ENCODE measurements at places on chromosomes 5 and 9. TPM values are rescaled to one million over a fixed set of nuclear protein-coding genes. Genes with fewer than 3 reads are reported as not detected.

CD74 gene
- 137 TPM for total RNA-seq

SEC16A gene
- 90.4 TPM for total RNA-seq

DND1 gene
- 47.2 TPM for total RNA-seq

IL4 gene
- not detected for total RNA-seq

- DNase-seq: no peak
Observed at GRCh38 chr5:73093943-73094342, 26.4 kb upstream of the TMEM171 start.

DNA sequence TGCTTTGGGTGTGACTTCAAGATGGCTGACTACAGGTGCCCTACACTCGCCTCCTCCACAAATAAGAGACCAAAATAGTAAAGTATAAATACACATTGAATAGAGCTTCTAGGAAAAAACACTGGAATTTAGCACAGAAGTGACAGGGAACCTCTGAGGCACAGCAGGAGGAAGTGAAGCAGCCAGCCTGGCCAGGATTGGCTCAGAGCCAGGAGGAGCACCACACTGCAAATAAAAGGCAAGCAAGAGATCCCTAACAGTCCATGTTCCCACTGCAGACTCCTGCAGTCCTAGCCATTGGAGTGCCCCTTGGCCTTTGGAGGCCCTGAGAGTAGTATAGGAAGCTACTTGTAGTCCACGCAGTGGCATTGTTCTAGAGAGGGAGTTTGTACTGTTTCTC, 186.7 kb upstream of the TLX3 start:
- DNase-seq: no peak

- DNase-seq: no peak
Observed at GRCh38 chr5:11143456-11144267, 382.6 kb upstream of the DAP start.

- DNase-seq: no peak
Observed at GRCh38 chr5:124263680-124264491, 482.6 kb downstream of the ZNF608 start.

- DNase-seq: peak; percentile 32
Observed at GRCh38 chr9:128818839-128819715, 777 bp downstream of the ENDOG start.

- no peak for DNase-seq
Observed at GRCh38 chr5:174745590-174746103, 21.3 kb downstream of the MSX2 start.

DNA sequence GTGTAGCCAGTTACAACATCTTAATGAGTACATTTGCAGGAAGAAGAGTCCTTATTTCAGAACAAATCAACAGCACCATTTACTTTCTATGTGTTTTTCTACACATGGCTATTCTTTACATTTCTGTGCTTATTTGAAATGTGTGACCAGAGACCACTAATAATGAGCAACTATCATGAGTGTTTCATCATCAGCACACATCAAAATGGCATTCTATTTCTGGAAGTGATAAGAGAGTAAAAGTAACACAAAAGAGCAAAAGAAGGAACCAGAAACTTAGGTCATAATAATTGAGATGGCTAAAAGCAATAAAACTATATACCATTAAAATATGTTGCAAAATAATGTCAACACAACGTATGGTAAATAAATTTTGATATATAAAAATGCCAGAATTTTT, 159.7 kb downstream of the PBX3 start:
- no peak for DNase-seq

DNA sequence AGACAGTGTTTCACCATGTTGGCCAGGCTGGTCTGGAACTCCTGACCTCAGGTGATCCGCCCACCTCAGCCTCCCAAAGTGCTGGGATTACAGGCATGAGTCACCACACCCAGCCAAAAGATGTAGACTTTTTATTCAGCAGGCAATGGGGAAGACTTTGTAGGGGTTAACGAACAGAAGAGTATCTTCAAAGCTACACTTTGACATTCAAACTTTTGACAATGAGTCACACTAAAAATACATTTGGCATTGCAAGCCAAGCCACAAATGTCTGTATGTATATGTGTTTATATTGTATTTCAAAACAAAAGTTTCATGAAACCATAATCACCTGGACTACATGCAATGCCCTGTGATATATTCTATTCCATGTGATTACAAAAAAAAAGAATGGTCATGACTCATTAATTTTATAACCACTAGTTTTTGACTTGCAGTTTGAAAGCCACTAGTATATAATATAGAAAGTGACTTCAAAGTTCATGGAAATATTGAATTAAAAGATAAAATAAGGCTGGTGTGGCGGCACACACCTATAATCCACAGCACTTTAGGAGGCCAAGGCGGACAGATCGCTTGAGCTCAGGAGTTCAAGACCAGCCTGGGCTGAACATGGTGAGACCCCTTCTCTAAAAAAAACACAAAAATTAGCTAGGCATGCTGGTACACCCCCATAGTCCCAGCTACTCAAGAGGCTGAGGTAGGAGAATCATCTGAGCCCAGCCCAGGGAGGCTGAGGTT, 8.3 kb downstream of the DIMT1 start:
- DNase-seq: no peak

DNA sequence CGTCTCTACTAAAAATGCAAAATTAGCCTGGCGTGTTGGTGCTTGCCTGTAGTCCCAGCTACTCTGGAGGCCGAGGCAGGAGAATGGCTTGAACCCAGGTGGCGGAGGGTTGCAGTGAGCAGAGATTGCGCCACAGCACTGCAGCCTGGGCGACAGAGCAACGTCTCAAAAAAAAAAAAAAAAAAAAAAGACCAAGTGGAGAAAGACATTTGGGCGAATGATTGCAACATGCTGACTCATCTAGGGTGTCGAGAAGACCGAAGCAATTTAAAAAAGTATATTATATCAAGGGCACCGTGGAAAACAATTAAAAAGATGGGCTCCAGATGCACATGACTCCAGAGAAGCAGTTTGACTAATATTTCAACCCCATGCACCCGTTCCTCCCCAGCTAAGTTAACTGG, 9.2 kb downstream of the KLF4 start:
- DNase-seq: peak; percentile 24

DNA sequence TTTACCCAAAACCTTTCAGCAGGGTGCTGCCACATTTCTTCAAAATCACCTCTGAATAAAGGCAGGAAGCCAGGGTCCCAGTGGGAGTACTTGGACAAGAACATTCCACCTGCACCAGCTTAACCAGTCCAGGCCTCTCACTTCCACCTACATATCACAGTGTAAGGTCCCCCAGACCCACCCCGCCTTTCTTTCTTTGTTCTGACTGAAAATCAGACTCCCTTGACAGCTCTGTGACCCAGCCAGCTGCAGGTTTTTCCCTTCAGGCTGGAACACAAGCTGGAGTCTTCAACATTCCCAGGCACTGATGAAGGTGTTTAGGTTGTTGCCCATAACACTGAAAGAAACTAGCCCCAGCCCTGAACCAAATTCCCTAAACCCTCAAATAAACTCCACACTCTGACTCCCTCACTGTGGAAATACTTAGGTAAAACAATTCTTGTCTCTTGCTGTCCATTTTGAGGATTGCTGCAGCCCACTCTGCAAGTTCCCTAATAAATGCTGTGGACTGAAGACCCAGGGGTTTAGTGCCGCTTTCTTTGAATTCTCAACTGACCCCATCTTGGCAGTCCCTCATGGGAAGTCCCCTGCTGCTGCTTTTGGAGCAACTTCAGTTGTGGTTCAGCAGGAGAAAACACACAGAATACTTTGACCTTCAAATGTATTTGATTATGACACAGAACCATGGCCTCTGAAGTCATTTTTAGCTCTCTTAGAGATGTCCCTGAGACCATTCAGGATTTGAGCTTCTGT, 24.8 kb downstream of the P4HA2 start:
- no peak for DNase-seq

GRCh38 chr5:14922456-14922855, 50.9 kb upstream of the ANKH start:
- DNase-seq: no peak

DNA sequence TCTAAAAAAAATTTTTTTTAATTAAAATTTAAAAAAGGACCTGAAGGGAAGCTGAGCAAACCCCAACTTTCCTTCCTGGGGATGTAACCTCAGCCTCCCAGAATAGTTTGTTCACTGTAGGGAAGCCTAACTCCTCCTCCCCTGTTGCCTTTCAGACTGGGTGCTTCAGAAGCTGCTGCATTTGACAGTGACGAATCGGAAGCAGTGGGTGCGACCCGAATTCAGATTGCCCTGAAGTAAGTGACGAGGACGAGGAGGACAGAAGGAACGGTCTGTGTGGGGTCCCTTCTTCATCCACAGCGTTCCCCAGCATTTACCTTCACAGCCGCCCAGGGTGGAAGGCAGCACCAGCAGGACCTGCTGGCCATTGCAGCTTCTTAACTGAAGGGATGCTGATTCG, 57.7 kb upstream of the RARS1 start:
- no peak for DNase-seq

GRCh38 chr5:158911693-158912363, 187.9 kb downstream of the EBF1 start:
- no peak for DNase-seq

- DNase-seq: no peak
Observed at GRCh38 chr5:3385991-3386519, 209.6 kb upstream of the IRX1 start.

All from testis (tissue), 5 donors.